Stimulated activated CD4-positive, alpha-beta T cell treated with anti-CD3 and anti-CD28 coated beads, Interleukin-1b, Interleukin-23, amount 100 ng/mL, for 1 hour (primary cell): ENCODE measurements at places on chromosomes 5 and 9.

DNA sequence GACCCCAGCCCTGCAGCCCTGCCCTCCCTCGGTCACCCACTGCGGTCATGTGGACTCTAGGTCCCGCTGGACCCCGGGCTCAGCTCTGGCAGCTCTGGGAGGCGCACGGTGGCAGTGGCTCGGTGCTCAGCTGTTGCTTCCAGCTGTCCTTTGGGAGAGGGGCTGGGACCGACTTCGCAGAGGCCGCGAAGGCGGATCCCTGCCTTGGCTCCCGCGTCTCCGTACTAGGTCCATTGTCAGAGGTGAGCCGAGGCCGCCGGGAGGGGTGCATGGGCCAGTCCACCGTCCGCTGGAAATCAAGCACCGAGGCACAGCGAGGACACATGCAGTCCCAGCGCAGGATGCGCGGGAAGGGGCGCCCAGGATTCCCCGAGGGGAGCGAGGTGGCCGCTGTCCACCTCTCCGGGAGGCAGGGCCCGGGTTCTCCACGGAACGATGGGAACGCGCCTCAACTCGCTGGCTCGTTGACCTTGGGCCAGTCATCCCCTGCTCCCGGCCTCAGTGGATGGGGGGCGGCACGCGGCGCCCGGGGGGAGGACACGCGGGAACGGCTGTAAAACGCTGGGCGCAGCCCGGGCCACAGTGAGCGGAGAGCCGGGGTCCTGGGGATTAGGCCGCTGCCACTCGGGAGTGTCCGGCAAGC is 732 bp downstream of the GBGT1 start:
- DNase-seq, result no peak

DNA sequence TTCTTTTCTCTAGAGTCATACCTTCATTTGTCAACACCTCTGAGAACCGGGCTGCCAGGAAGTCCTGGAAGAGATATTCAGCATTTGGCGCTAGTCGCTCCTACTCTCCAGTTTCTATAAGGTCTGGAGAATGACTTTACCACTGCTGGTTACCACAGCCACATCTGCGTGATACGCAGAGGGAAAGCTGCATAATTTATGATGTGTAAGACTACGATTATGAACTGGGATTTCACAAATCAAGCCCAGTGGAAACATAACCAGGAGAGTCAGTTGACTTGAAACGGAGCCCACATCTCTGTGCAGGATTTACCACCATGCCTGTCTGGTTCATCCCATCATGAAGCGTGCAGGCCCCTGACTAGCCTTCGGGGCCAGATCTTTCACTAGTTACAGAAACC is 72.6 kb downstream of the FGF1 start:
- DNase-seq, result no peak

- DNase-seq, result no peak
Observed at GRCh38 chr5:64954518-64954917, 185.8 kb downstream of the CWC27 start.

GRCh38 chr9:101677861-101678260 is 60.6 kb downstream of the GRIN3A start:
- DNase-seq, result no peak

GRCh38 chr5:154157483-154158378 is 32.8 kb upstream of the GALNT10 start:
- DNase-seq, result no peak

DNA sequence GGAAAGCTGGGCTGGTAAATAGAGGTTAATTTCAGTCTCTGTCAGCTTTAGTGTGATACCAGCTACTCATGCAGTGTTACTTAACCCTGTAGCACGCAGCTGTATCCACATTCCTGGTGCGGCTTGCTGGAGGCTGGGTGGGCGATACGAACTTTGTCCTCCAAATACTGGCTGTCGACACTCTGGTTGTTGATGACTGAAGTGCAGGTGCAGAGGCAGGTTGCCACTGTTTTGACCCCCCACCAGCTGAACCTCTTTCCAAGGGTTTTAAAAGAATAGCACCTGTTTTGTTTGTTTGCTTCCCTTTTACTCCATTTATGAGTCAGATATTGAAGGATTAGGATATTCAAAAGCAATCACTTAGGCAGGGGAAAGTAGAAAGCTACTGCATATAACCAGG is 4.4 kb upstream of the RABGAP1 start:
- no peak for DNase-seq

DNA sequence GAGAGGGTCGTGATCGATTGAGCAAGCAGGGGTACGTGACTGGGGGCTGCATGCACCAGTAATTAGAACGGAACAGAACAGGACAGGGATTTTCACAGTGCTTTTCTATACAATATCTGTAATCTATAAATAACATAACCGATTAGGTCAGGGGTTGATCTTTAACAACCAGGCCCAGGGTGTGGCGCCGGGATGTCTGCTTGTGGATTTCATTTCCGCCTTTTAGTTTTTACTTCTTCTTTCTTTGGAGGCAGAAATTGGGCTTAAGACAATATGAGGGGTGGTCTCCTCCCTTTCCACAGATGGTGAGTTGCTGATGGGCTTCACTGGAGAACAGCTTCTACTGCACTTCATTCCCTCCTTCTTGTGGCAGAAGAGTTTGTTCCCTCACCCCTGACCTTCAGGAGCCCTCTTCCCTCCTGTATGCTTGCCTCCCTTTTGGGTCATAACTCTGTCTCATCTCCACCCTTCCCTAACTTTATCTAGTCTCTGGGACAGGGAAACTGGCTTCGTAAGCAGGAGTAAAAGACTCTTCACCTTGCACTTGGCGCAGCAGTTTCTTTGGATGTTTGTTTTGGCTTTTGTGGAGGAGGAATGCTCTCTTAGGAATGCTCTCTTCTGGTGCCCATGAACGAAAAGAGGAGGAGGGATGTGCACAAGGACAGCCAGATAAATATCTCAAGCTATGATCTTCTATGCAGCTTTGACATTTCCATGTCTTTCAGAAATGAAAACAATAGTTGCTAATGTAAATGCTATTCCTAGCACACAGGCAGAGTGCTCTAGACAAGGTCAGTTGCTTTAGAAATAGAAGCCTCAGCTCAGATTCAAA is 139.8 kb upstream of the RPS23 start:
- DNase-seq, result no peak

DNA sequence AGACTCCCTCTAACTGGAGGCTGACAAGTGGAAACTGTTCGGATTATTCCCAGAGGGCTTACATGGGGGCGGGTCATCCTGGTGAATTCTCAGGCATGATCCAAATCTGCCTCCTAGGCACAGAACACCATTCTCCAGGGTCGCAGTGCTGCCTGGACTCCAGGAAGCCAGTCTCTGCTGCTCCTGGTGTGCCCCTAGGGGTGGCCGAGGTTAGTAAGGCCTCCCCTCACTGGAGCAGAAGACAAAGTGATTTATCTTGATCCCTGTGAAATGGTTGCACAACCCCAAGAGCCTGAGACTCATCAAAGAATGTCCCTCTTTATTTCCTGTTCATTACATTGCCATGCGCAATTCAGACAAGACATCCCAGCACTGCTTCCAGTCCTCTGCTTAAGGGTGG is 17.1 kb downstream of the ADGRV1 start:
- no peak for DNase-seq
